ENCODE measurements at places on chromosomes 2 and 18.

GRCh38 chr18:76604108-76604934 is 109.3 kb upstream of the ZNF516 start:
- no peak for DNase-seq

GRCh38 chr2:142879151-142879550 is 1.7 kb downstream of the KYNU start:
- DNase-seq: no peak

- no peak for DNase-seq
Measured at GRCh38 chr18:44579745-44580144, 100.9 kb upstream of the SETBP1 start.

DNA sequence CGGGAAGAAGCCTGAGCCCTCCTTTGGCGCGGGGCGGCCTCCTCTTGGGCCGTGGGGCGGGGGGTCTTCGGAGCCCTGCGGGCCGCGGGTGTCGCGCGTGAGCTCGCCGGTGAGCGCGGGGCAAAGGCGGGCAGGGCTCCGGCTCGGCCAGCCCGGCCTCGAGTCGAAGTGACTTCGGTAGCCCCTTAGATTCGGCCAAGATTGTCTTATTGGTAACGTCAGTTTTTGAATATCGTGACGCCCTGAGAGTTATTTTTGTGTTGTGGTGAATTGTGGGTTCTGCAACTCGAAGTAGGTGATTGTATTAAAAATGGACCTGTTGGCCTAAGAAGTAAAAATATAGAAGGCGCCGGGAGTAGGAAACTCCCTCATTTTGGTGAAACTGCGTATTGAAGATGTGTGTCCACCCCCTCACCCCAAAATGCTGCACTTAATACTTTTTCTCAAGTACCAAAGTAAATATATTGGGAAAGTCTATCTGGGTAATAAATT is 669 bp downstream of the MARCHF7 start:
- peak; percentile 60 for DNase-seq

DNA sequence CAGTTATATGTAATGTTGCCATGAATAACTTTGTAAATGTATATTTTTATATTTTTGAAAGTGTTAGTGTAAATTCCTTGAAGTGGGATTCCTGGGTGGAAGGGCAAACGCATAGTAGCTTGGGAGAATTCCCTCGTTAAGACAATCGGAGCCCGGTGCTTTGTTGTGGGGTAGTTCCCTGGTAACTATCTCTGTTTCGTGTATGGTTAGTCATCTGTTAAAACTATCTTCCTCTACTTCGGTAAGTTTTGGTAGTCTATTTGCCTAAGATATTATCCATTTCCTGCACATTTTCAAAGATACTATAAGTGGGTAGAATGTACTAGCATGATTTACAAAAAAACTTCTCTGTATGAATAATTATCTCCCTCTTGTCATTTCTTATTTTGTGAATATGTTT is 113.8 kb upstream of the NRXN1 start:
- peak; percentile 72 for DNase-seq

DNA sequence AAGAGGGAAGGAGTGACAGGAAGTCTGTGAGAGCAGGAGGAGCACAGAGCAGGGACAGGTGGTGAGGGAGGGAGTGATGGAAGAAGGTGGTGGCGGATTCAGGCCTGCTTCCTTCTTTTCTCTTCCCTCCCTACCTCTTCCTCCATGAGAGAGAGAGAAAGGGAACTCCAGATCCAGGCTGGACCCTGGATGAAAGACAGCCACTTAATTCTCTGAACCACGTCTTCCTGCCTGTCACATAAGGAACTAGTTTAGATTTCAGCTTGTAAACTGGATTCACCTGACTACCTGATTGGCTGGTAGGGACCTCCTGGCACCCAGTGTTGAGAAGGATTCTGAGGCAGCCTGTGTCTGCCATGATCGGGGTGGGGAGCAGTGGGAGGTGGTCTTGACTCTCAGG is 48.9 kb downstream of the PAX8 start:
- no peak for DNase-seq

DNA sequence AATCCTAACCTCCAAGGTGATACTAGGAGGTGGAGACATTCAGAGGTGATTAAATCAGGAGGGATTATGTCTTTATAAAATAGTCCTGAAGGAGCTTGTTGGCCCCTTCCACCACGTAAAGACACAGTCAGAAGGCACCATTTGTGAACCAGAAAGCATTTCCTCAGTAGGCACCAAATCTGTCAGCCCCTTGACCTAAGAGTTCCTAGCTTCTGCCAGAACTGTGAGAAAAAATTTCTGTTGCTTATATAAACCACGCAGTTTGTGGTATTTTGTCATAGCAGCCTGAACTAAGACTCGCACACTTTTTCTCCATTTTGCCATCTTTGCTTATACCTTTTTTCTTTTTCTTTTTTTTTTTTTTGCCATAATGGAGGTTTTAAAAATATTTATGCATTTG is 18.6 kb upstream of the NARS1 start:
- DNase-seq: no peak

DNA sequence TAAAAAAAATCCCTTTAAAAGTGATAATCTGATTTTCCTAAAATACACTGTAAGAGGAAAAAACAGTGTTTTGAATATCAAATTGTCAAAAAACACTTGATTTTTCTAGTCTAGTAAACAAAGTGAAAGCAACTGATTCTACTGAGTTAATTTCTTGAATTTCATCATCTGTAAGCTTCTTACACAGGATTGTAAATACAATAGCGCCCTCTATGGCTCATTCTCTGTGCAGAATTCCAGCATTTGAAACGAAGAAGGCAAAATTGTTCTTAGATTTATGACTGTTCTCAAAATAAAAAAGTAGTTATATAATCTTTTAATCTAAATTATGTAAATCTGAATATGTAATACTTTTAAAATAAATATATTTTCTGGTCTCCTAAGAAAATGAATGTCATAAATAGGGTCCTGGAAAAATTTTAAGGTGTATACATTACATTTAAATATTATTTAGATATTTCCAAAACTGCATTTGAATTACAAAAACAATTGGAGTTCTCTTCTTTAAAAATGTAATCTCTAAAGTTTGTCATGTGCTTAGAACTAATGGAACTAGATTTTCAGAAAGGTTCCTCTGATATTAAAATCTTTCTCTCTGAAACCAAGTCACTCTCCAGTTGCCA is 176.9 kb upstream of the MC4R start:
- DNase-seq: peak; percentile 92

- peak; percentile 73 for DNase-seq
Measured at GRCh38 chr18:80157708-80158343, 48.8 kb downstream of the ADNP2 start.

DNA sequence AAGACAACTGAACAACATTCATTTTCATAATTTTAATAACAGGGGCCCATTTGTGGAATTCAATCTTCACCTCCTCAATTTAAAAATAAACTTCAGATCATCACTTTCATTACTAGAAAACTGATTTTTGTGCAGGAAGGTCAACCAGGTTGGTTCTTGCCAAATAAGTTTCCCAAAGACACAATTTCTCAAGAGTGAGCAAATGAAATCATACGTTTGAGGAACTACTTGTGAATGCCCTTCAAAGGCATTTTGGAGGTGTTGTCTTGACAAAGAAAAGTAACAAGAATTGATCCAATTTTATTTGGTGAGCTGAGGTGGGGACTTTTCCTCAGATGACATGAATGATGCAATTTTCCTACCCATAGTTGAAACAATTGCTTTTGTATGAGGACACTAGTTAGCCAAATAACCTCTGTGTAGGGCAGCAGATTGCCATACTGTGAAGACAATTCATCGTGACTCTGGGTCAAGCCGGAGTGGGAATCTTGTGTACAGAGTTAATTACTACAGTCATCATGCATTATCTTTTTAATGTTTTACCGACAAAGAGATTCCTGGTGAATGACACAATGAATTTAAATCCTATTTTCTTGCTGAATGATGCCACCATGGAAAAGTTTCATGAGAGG is 121.8 kb downstream of the TGFA start:
- peak; percentile 57 for DNase-seq

- no peak for DNase-seq
Measured at GRCh38 chr2:60154142-60154541, 399.3 kb downstream of the BCL11A start.

DNA sequence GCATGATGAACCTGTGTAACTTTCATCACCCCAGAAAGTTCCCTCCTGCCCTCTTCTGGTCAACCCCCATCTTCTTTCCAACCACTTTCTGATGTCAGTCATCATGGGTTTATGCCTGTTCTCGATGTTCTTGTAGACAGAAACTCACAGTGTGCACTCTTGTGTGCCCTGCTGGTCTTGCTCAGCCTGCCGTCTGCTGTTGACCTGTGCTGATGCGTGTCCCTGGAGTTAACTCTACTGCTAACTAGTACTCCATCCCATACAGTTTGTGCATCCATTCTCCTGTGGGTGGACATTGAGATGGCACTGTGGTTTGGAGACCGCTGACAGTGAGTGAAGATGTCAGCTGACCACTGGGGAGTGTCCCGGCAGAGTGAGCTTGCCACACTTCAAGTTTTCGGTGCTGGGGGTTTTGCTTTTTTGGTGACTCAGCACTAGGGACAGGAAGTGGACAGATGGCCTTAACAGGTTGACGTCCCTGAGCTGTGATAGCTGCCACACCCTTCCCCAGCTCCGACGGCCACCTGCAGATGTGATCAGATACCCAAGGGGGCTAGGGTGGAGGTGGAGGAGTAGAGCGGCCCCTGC is 14.8 kb downstream of the KLHL29 start:
- peak; percentile 48 for DNase-seq

DNA sequence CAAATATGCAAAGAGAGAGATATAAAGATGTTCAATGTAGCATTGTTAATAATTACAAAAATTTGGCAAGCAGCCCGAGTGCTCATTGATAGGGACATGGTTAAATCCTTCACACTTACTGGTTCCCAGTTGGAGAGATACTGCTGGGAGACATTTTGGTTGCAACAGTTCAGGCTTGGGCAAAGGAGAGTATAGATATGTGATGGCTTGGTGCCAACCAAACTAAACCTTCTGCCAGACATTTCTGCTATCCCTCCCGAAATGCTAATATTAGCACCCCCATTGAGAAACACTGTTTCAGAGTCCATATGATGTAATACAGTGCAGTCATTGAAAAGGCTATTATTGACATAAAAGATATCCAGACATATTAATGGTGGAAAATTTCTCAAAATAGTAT is 11.5 kb downstream of the GEN1 start:
- DNase-seq: no peak

- no peak for DNase-seq
Measured at GRCh38 chr2:185700883-185701282, 37.7 kb upstream of the FSIP2 start.

DNA sequence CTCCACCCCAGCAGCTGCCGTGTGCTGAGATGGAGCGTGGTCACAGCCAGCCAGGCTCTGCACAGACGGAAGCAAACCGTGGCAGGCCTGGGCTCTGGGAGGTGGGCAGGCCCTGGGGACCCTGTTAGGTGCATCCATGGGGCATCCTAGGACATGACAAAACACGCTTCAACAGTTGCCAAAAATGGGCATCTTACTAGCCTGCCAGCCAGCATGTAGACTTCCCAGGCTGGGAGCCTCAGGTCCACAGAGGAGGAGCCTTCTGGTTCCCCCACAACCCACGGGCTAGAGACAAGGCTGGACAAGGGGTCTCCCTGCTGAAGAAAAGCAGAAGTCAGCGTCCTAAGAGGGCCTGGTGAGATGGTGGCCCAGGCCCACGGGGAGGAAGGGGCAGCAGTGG is 139.5 kb downstream of the HDAC4 start:
- no peak for DNase-seq

GRCh38 chr2:127629637-127630036 is 16.3 kb upstream of the GPR17 start:
- no peak for DNase-seq

GRCh38 chr18:13496691-13497281 is 229.6 kb downstream of the FAM210A start:
- no peak for DNase-seq

DNA sequence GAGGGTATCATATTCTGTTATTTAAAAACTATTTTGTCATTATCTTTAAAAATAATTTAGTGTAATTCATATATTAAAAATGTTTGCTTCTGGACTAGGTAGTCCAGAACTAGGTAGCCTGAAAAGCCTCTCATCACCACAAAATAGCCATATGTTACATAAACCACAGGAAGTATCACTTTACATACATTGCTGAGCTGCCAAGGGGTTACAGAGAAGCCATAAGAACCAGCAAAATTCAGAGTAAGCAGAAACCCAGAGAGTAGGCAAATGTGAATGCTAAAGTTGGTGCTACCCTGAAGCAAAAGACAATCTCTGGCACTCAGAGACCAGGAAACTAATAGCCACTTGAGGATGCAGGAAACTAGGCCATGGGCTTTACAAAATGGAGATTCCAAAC is 60.9 kb downstream of the LOXHD1 start:
- DNase-seq: no peak

DNA sequence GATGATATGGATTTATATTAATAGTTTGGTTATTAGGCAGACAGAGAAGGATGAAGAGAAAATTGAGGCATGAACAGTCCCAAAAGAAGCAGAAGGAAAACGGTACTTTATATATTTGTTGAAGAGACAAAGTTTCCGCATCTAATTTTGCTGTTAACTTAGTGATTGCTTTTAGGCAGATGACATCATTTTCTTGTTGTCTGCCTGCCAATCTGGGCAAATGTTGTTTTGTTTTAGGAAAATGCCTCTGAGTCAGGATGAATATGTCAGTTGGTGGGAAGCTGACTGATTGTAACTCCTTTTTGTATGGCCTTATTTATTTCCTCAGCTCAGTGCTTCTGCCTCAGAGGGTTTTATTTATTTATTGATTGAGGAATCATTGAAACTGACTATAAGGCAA is 52.5 kb upstream of the CAVIN2 start:
- no peak for DNase-seq

DNA sequence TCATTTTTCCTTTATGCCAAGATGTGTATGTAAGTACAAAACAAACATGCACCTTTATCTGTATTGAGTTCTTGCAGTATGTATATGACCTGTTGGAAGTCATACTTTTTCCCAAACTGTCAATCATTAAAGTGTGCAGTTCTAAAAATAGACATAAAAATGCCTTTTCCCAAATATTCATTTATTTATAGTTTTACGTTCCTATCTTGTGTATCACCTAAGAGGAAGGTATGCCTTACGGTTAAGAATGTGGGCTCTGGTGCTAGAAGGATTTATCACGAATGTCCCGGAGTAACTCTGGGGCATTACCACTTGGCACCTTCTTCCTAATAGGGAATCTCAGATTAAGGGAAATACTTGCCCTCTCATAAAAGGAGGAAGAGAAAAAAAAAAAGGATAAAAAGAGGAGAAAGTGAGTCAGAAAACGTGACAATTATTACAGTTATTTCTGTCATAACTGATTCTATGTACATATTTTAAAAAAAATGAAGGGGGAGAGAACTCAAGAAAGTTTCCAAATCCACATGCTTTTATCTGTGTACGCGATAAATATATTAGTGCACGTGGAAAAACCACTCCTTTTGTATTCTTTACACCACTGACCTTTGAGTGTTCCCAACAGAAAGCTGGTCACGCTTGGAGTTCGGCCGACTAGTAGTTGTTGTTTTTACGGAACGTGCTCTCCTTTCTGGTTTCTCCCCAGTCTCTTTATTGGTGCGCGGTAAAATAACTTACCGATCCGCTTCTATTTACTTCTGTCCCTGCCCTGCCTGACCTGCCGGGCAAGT is 721 bp downstream of the MCEE start:
- DNase-seq: peak; percentile 28

DNA sequence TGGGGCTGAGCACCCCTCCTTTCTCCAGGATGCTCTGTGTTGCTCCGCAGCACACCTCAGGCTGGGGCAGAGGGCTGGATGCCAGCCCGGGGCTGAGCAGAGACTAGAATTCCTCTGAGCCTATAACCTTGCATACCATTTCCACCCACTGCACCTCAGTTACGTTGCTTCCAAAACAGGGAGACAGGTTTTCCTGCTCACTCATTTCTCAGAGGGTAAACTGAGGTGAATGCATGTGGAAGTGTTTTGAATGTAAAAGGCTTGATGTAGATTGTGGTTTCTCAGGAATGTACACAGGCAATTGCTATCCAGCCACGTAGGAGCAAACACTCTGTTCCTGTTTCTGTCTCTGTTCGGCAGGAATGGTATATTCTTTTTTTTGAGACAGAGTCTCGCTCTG is 45.3 kb downstream of the EDAR start:
- no peak for DNase-seq
